Fibroblast of gingiva (primary cell): ENCODE measurements at places on chromosomes 7 and 10.

- DNase-seq: no peak
Observed at GRCh38 chr10:88383276-88383675, 199.8 kb downstream of the RNLS start.

DNA sequence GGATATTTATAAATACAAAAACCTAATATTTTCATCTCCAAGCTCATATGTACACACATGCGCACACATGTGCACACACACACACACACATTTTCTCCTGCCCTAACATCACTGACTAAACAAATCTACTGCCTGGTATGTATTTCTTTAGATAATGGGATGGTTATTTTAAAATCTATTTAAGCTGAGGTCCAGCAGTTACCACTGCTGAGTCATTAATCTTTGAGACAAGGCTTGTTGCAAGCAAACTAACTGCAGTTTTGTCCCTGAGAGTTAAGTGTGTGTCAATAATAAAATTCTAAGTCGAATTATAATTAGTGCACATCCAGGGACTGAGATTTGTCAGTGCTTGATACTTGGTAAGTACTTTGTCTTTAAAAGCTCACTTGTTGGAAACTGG lies 135.1 kb downstream of the VPS50 start:
- DNase-seq: no peak

- DNase-seq: no peak
Observed at GRCh38 chr7:131533151-131533559, 23.3 kb downstream of the PODXL start.

DNA sequence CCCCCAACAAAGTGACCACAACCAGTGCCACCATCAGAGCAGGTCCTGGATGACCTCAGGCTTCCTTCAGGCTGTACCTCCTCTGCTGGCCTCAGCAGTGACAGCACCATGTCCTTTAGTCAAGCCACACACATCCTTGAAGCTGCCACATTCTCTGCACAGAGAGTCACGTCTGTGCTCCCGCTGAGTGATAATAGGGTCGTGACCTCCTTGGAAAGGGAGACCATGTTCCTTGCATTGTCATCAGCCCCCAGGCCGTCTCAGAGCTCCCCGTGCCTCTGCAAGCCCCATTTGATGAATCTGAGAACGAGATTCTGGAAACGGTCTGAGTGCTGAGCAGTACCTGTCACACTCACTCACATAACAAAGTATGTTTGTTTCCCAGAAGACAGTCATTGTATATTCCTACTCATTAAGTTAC lies 106.5 kb upstream of the PRR15 start:
- no peak for DNase-seq

DNA sequence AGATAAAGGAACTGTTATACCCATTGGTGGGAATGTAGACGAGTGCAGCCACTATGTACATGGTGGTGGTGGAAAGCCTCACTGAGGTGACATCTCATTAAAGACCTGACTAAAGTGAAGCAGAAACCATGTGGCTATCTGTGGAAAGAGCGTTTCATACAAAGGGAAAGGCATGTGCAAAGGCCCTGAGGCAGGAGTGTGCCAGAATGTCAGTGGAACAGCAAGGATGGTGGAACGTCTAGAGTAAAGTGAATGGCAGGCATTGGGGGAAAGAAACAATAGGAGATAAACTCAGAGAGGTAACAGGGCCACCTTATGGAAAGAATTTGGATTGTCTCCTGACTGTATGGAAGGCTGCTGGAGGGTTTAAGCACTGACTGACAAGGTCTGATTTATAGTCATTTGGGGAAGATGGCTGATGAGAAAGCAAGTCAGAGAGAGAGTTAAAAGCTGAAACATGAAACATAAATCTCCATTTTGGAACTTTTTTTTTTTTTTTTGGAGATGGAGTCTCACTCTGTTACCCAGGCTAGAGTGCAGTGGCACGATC lies 245.7 kb downstream of the STK31 start:
- DNase-seq: no peak

GRCh38 chr10:90751107-90751997 lies 106.5 kb downstream of the HTR7 start:
- DNase-seq: peak; percentile 7

DNA sequence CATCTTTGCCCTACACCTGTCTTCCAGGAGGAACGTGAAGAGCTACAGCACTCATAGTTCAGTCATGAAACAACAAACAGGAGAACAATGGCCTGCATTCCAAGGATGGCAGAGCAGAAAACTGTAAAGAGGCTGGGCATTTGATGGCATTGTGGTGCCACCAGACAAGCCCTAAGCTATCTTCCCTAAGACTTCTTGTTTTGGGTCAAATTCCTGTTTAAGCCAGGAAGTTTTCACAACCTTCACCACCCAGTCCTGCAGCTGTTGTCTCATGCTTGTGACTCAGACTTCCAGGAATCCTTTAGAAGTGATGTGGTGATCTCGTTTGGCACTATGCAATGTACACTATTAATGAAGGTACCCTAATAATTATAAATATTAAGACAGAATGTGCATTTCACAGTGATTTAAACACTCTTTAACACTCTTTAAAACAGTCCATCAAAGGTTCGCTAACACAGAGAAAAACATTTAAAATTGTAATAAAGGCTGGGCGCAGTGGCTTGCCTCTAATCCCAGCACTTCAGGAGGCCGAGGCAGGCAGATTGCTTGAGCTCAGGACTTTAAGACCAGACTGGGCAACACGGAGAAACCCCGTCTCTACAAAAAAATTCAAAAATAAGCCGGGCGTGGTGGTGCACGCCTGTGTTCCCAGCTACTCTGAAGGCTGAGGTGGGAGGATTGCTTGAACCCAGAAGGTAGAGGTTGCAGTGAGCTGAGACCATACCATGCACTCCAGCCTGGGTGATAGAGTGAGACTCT lies 2.7 kb upstream of the HERPUD2 start:
- DNase-seq: peak; percentile 40

DNA sequence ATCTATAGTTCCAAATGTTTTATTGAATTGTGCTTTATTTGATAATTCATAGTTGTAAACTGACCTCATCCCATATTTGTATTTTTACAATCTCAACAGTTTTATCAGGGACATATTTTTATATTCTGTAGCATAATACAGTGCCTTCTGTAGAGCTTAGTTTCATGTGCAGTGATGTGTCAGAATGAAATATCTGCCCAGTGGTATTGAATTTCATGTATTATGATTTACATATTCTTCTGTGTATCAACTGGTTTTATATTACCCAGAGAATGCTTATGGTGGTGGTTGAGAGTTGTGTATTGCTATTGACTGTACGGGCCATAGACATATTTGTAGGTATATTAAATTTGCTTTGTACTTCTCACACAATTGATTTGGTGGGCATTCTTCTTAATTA lies 89.9 kb downstream of the KAT6B start:
- peak; percentile 54 for DNase-seq

- DNase-seq: no peak
Observed at GRCh38 chr10:83921984-83922860, 217.1 kb upstream of the GHITM start.

DNA sequence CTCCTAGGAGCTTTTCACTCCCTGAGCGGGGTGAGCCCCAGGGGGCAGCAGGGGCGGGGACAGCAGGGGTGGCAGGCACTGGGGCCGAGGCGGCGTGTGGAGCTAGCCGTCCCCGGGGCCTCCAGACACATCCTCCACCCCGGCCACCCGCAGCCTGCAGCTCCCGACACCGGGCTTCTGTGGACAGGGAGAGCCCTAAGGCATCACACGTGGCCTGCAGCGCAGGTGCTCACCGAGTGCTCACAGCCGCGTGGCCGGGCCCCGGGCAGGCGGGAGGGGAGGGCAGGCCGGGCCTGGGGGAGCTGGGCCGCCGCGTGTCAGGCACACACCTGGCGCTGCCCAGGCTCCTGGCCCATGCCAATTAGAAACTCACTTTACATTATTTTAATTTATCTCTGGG lies 51.4 kb downstream of the MICALL2 start:
- DNase-seq: no peak

DNA sequence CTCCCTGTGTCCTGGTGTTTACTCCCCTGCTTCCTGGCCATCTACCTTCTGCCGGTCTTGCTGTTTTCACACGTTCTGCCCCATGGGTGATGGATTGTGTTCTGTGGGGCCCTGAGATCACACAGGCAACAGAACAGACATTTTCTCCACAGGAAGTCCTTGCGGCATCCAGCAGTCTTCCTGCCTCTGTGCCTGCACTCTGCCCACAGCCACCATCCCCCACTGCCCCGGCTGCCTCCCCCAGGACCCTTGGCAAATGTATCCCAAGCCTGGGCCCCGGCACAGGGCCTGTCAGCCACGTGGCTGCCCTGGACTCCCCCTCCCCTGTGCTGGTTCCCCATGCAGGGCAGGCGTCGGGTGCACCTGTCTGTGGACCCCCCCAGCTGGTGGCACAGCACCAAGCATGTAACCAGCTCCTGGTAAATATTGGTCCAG lies 184.2 kb downstream of the WDR37 start:
- DNase-seq: no peak

DNA sequence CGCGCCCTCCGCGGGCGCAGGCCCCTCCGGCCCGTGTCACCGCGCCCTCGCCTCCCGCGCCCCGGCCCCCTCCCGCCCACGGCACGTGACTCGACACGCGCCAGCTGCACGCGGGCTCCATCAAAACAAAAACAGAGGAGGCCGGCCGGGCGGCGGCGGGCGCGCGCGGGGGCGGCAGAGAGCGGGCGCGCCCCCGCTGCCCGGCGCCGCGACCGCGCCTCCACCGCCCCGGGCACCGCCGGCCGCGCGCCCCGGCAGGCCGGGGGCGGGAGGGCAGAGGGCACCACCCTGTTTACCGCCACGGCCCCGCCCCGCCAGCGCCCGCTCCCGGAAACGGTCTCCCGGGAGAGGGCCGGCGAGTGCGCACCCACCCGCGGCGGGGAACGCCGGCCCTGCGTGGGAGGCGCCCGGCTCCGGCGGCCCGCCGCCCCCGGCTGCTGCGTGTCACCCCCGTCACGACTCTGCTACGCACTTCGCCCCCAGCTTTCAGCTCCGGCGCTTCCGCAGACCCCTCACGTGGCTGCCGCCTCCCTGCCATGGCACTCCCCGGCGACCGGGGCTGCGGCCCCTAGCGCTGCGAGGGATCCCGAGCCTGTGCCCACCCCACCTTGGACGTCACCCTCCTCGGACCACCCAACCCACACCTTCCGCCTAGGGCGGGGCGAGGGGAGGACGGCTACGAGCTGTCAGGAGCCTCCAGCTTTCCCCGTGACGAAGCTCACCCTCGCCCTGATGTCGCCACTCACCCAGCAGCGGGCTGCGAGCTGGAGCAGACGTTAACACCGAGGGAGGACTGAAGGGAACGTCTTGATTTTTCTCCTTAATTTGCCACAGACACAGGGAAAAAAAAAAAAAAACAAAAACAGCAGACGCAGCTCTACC lies 221.6 kb upstream of the MKLN1 start:
- peak; percentile 79 for DNase-seq

- no peak for DNase-seq
Observed at GRCh38 chr7:77525231-77525630, 11.9 kb upstream of the PTPN12 start.

- DNase-seq: no peak
Observed at GRCh38 chr10:86075512-86075911, 291.1 kb downstream of the GRID1 start.
